ENCODE measurements at places on chromosomes 5 and 9.

DNA sequence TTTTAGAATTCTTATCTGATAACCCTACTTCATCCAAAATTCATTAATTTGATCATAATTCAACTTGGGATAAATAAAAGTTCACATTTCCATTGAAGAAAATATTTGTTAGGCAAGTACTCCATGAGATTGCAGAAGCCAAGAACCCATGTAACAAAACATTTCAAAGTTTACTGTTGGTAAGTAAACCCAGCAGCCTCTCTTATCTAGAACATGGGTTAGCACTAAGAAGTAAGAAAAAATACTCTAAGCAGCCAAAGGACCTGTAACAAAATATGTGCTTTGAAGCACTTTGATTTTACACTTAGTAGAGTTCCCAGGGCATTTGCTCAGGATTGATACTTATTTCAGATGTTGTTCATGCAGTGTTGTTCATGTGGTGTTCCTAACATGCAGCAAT lies 8.7 kb downstream of the MAP3K1 start:
- DNase-seq = no peak

- DNase-seq = no peak
Measured at GRCh38 chr5:77999399-77999798, 223.3 kb upstream of the TBCA start.

DNA sequence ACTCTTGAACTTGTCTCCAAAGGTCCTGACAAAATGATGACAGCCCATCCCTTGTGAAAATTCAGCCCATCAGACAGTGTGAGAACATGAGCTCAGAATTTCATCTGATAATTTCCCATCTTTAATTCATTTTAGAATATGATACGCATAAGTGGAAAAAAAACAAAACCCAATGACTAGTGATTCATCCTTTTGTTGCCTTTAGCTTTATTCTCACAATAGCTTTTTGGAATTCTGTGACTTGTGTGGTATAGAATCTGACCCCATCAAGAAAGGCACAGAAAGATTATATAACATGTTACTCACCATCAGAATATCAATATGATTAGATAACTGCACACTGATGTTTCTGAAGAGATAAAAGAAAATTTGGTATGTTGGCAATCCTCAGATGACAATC lies 16.1 kb upstream of the TMED7 start:
- DNase-seq = no peak

GRCh38 chr5:142475102-142475513 lies 150.3 kb upstream of the SPRY4 start:
- DNase-seq = no peak

DNA sequence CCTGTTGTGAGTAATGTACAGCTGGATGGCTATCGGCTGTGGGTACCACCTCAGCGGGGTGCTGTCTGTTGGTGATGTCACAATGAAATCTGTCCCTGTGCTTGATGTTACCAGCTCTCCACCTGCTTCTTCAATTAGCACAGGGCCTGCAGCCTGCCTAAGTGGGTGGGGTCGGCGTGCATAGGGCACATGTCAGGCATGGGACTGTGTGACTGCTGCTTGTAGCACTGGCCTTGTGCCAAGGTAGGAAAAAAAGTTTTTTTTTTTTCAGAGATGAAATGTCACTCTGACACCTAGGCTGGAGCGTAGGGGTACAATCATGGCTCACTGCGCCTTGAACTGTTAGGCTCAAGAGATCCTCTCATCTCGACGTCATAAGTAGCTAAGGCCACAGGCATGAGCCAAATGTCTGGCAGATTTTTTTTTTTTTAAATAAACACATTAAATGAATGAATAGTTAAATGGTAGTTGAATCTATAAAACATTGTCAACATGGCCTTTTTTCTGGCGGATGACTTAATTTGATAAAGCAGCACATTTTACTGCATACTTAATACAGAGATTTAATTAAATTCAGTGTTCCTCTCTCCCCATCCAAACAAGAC lies 222.5 kb downstream of the NXNL2 start:
- DNase-seq = no peak

DNA sequence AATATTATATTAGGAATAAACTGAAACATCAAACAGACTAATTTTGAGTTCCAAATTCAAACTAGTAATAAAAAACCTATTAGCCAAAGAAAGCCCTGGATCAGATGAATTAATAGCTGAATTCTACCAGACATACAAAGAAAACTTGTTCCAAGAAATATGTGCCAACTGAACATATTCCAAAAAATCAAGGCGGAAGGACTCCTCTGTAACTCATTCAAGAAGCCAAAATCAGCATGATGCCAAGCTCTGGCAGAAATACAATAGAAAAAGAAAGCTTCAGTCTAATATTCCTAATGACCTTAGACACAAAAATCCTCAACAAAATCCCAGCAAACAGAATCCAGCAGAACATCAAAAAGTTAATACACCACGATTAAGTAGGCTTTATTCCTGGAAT lies 619.1 kb upstream of the COX7C start:
- no peak for DNase-seq

GRCh38 chr9:71895955-71896354 lies 15.0 kb downstream of the ABHD17B start:
- no peak for DNase-seq

DNA sequence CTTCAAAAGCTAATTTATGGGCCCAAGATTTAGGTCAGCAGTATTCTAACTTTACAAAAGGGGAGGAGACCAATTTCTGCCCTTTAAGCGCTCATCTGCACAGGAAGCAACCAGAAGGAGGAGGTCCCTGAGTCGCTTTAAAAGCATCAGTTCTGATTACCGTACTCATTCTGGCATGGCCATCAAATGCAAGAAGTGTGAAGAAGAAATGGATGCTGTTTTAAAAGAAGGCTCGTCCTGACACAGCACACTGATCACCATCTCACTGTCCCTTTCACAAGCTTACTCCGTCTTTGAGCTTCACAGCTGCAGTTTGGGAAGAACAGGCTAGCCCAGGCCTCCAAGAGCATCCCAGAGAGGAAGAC lies 17.5 kb downstream of the ZNF608 start:
- no peak for DNase-seq

DNA sequence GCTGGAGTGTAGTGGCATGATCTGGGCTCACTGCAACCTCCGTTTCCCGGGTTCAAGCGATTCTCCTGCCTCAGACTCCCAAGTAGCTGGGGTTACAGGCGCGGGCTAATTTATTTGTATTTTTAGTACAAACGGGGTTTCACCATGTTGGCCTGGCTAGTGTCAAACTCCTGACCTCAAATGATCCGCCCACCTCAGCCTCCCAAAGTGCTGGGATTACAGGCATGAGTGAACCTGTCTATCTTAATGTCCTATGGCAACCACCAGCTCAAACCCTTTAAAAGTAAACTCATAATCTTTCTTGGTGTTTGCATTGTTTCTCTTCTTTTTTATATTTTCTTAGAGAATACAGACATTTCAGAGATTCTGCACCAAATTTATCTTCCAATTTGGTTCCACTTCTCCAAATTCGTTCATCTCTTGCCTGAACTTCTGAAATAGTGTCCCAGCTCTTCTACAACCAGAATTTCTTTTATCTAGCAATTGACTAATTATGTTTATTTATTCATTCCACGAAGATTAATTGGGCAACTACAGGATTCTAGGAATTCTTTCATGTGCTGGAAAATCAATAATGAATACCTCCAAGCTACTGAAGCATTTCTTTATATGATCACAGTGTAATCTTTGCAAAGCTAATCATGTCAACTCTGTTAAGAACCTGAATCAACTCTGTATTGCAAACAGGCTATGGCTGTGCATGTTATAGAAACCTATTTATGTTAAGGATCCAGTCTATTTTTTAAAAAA lies 60.0 kb upstream of the TYRP1 start:
- DNase-seq = no peak

GRCh38 chr9:3825721-3826120 lies 299.9 kb upstream of the RFX3 start:
- DNase-seq = no peak

DNA sequence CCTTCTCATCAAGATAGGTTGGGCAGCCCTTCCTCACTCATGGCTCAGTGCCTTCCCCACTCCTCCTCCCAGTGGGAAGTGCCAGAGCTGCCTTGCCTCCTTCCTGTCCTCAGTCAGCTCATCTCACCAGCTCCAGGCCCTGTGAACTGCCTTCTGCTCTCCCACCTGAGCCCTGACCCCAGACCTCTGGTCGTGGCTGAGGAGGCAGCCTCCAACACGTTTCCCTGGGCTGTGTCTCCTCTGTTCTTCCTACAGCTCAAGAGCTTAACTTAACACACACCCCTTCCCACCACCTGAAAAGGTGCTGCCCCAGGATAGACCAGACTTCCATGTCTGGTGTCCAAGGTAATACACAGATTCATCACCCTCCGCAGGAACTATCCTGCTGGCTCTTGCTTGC lies 21.2 kb downstream of the IL9 start:
- DNase-seq = no peak

GRCh38 chr5:22465616-22466015 lies 387.5 kb downstream of the CDH12 start:
- DNase-seq = no peak
